IgD-negative memory B cell (primary cell): ENCODE measurements at places on chromosomes 12 and 14. TPM values are rescaled to one million over a fixed set of nuclear protein-coding genes. Genes with fewer than 3 reads are reported as not detected.

Gene OTOGL
- polyA plus RNA-seq: not detected

Gene LUM
- polyA plus RNA-seq: not detected

Gene PPFIBP1
- polyA plus RNA-seq: 2.2 TPM

Gene PLEKHD1
- 0.11 TPM for polyA plus RNA-seq

Gene PLD4
- 103 TPM for polyA plus RNA-seq

Gene GRIN2B
- not detected for polyA plus RNA-seq

Gene CSAD
- polyA plus RNA-seq: 0.58 TPM

Gene SCNN1A
- polyA plus RNA-seq: not detected

Gene MVK
- 2.6 TPM for polyA plus RNA-seq

Gene KLRD1
- polyA plus RNA-seq: 13.1 TPM

Gene PGF
- polyA plus RNA-seq: not detected
